Right ventricle myocardium superior (tissue), 1 donor: ENCODE measurements at places on chromosomes 4 and X.

- no peak for DNase-seq
Observed at GRCh38 chr4:24793219-24794005, 2.0 kb upstream of the SOD3 start.

GRCh38 chr4:101833480-101833879 is 43.0 kb downstream of the BANK1 start:
- no peak for DNase-seq

GRCh38 chr4:11799196-11799595 is 370.5 kb upstream of the HS3ST1 start:
- DNase-seq = no peak

- DNase-seq = no peak
Observed at GRCh38 chr4:161650812-161651211, 513.0 kb downstream of the FSTL5 start.

DNA sequence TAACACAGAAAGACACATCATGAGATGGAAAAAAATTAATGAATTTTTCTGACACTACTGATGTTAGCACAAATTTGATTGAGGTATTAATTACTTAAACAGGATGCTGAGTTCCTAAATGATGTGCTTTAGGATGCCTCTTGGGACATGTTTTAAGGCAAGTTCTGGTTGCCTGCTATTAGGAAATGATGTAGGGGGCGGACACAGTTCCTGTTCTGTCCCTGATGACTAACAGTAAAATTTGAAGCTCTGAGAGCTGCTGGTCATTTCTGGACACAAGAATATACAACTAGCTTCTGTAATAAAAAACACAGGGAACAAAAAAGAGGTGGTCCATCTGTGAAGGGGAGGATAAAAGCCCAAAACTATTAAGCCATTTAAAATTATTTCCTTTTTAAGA is 163.2 kb upstream of the ETNPPL start:
- DNase-seq = no peak
